ENCODE measurements at places on chromosomes 6 and 20.

GRCh38 chr6:42966571-42966970 is 6.0 kb downstream of the GNMT start:
- no peak for DNase-seq

GRCh38 chr6:44428682-44429081 is 41.2 kb downstream of the CDC5L start:
- DNase-seq = no peak

DNA sequence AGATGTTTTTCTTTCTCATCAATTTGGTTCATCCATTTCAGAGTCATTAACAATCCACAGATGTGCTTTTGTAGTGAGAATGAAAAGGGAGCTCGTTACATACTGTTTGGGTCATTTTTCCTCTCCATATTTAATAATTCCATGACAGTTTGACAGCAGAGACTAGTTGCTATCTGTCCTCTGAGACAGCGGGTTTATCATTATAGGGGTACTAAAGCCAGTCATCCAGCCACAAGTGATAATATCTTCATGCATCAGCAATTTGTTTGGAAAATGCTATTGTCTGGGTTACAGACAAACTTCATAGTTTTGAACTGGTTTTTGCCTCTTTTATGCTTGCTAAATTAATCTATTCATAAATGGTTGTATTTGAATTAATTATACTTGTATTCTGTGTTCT is 350.6 kb upstream of the FLRT3 start:
- DNase-seq = no peak

- no peak for DNase-seq
Measured at GRCh38 chr20:51380401-51381385, 161.8 kb downstream of the NFATC2 start.

- DNase-seq = no peak
Measured at GRCh38 chr6:35142588-35143569, 1.7 kb upstream of the TCP11 start.

DNA sequence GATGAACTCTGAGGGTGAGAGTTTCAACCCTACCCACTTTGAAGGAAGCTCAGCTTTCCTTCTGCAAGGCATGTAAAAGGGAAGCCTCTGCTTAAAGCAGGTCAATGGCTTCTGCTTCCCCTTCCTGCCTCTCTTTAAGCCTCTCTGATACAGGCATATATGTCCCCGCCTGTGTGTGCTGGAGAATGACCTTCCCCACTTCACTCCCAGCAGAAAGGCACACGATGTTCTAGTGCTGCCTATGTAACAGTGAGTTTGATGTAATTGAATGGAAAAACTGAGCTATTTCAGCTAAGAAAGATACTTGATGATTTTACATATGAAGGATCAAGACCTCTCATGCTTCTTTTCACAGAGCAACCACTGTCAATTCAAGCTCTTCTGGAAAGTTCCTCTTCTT is 632.2 kb downstream of the HACE1 start:
- no peak for DNase-seq

DNA sequence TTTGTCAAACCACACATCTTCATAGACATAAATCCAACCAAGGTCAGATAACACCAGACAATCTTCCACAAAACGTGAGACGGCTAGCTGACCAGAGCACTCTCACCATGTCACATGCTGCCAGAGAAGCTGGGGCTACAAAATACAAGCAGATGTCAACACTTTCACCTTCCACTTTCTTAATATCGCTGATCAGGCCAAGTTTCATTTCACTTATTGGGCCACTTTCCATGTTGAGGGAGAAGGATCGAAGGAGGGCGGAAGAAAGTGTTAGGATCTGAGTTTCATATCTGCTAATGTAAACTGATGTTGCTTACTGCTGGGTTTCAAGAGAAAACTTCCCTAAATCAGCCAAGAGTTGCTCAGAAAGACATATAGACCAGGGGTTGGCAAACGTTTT is 177.0 kb upstream of the PRDM1 start:
- DNase-seq = no peak

- DNase-seq = no peak
Measured at GRCh38 chr6:117311310-117311709, 46.0 kb downstream of the VGLL2 start.

DNA sequence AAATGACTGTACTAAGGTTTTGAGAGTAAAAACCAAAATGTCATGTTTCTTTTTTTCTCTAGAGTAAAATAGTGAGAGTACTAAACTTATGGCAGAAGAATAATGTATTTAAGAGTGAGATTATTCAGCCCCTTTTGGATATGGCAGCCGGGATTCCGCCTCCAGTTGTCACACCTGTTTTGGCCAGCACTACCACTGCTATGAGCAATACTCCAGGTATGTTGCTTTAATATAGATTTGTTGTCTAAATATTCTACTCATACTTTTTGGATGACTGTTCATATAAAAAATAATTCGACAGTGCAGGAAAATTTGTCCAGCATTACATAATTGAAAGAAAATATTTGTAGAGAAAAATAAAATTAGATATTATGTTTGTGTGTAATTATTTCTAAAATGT is 59.5 kb downstream of the SCAF8 start:
- no peak for DNase-seq

DNA sequence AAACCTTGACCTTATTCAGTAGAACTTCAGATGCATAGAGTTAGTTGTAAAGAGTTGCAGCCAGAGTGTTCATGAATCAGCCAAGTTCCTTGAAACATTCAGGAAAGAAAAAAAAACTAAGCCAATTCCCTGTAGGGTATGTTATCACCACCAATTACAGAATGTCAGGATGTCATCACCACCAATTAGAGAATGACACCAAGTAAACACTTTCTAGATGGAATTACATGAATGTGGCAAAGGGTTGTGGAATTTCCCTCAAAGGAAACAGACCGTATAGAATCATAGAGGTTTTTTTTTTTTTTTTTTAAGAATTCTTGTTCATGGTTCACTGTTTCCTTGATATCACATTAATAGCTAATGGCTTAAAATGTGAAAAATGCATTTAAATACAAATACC is 472.1 kb upstream of the RNF217 start:
- no peak for DNase-seq

DNA sequence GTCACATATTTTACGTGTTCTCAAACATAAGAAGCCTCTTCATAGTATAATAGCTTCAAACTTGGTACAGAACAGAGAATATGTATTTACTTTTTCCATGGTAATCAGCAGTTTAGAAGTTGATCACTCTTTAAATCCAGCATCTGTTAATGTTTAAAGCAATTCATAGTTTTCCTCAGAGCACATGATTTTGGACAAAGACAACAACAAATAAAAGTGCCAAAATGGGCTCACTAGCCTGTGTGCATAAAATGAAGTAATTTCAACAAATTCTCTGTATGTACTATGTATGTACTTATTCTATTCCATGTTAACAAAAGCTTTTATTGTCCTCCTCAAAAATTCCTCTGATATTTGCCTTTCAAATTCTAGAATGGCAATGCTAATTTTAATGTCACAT is 38.1 kb upstream of the UST start:
- DNase-seq = no peak

DNA sequence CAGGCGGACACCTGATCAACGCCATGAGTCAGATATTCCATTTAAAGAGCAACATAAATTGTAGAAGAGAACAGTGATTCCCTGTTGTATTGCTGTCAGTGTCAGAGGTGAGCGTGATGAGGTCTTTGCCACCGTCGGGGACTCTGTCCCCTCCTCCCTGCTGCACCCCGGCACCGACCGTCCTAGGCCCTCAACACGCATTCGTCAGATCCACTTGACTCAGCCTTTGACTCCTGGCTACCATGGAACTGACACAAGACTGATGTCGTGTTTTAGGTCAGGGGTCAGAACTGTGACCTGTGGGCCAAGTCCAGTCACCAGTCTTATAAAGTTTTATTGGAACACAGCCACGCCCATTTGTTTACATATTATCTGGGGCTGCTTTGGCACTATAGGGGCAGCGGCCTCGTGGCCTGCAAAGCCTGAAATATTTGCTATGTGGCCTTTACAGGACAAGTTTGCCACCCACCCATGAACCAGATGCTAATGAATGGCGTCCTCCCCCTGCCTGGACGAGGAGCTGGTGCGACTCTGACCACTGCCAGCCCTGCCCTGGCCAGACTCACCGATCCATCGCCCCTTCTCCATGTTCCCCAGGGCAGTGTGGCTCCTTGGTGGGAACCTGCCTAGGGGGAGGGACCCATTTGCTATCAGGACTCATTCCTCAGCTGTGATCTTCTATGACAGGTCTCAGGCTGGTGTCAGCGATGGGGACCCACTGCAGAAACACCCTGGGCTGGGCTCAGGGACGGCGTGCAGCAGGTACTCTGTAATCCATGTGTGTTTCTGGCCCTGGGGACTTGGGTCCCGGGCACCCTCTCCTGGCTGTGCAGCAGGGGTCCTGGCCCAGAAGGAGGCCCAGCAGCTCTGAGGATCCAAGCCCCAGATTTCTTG is 37.5 kb upstream of the PHACTR3 start:
- no peak for DNase-seq

- no peak for DNase-seq
Measured at GRCh38 chr6:50978380-50979170, 159.9 kb downstream of the TFAP2B start.

- DNase-seq = no peak
Measured at GRCh38 chr6:147366290-147366689, 142.2 kb upstream of the SAMD5 start.

- no peak for DNase-seq
Measured at GRCh38 chr6:164861967-164862366, 447.4 kb downstream of the C6orf118 start.

GRCh38 chr6:98944598-98945081 is 3.1 kb downstream of the FBXL4 start:
- DNase-seq = no peak

DNA sequence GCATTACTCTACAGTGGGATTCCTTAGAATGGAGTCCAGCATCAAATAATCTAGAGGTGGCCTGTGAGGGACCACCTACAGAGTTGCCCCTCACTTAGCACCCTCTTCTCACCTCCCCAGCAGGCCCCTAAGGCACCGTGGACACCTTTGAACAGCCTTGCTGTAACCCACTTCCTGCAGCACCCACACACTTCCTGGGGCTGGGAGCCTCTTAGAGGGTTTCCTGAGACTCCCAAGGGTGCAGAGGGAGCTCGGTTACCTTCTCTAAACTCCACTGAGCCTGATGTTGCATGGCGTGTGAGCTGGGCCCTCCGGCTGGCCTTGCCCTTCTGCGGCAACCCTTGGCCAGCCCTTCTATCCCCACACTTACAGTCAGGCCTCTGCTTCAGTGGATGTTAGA is 7.3 kb upstream of the SIRPG start:
- no peak for DNase-seq

- DNase-seq = no peak
Measured at GRCh38 chr20:22282696-22283095, 301.7 kb downstream of the FOXA2 start.

GRCh38 chr6:39527792-39528564 is 197.2 kb downstream of the KIF6 start:
- DNase-seq = no peak

- DNase-seq = no peak
Measured at GRCh38 chr6:125236536-125237327, 65.0 kb downstream of the HDDC2 start.

- no peak for DNase-seq
Measured at GRCh38 chr6:25963426-25964123, 973 bp downstream of the TRIM38 start.

GRCh38 chr6:85390105-85390728 is 59.7 kb upstream of the NT5E start:
- DNase-seq = no peak

All from left forelimb (tissue), 1 donor.